Choroid plexus epithelial cell (primary cell): ENCODE measurements at places on chromosomes 3 and 15.

DNA sequence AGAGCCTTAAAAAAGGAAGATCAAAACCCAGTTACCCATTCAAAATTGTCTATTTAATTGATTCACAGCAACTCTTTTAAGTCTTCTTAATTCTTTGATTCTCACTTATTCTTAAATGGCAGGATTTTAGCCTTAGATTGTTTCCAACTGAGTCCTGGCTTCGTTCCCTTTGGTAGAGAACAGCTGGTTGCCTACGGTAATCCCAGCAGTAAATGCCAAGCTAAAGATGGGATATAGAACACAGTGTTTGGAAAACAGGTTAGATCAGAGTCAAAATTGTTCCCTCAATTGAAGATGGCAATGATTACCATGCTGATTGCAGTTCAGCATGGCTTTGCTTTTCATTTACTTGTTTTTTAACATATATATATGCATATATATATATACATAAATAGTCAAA is 300.9 kb downstream of the PYDC2 start:
- peak; percentile 2 for DNase-seq

DNA sequence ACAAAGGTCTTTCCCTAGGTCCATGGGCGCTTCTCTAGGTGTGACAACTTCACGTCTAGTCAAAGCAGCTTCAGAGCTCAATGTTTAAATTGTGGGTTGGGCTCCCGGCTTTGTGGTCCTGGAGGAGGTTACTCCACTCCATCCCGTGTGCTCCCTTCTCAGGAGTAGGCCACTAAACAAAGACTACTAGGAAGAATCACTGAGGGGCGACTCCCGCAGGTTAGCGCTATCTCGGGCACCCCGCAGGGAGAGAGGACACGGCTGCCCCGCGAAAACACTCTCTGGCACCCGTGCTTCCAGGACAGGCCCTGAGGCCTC is 500 bp downstream of the PARP6 start:
- DNase-seq: peak; percentile 31

DNA sequence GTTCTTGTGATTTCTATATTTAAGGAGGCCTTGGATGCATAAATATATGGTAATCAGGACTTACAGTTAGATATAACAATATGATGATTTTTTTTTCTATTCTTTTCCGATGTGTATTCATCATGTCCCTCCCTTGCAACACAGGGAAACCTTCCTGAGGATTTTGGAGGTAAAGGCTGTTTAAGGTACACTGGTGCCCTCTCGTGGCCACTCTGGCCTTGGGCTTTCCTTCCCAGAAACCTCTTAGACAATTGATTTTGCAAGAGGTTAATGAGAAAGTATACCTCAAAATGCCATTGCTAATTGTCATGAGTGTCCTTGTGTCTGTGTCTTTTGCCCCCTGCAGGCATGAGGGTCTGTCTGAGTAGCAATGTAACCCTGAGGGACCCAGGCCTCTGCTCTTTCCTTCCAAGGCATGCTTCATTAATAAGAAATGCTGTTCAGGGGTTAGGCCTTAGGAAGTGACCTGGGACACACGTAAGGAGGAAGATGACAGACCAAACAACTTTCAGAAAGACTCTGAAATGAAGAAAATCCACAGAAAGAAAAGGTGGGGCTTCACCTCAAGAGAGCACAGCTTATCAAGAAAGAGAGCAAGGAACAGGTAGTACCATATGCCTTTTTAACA is 70.3 kb upstream of the PPP2R3A start:
- DNase-seq: peak; percentile 89

- DNase-seq: no peak
Measured at GRCh38 chr3:188756241-188756640, 415.5 kb upstream of the TPRG1 start.

GRCh38 chr3:184585545-184585944 is 24.0 kb downstream of the EPHB3 start:
- DNase-seq: no peak

- DNase-seq: peak; percentile 62
Measured at GRCh38 chr15:25022233-25022632, 67.4 kb downstream of the SNRPN start.

DNA sequence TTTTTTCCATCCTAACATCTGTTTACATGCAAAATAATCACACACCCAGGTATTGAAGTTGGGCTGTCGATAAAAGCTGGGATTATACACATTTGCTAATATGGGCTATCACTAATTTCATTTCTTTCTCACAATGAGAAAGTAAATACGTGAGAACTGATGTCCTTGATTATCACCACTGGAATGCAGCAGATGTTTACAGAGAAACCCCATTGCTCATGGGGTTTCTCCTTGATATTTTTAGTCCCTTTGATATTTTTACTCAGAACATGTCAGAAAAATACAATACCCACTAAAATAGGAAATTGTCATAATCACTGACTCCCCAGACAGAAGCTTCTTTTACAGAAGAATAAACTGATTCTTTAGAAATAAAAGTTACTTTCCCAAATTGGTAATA is 535.1 kb upstream of the CCDC54 start:
- DNase-seq: peak; percentile 69

- DNase-seq: no peak
Measured at GRCh38 chr3:17800232-17800631, 57.8 kb upstream of the TBC1D5 start.

- no peak for DNase-seq
Measured at GRCh38 chr15:37783290-37783689, 151.2 kb upstream of the TMCO5A start.

DNA sequence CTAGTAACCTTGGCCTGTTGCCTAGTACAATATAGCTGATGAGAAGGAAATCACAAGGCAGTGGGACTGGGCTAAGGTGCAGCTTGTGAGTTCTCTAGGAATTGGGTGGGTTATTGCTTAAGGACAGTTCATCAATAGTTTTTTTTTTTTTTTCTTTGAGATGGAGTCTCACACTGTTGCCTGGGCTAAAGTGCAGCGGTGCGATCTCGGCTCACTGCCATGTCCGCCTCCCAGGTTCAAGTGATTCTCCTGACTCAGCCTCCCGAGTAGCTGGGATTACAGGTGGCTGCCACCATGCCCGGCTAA is 11.5 kb downstream of the ACKR2 start:
- no peak for DNase-seq

DNA sequence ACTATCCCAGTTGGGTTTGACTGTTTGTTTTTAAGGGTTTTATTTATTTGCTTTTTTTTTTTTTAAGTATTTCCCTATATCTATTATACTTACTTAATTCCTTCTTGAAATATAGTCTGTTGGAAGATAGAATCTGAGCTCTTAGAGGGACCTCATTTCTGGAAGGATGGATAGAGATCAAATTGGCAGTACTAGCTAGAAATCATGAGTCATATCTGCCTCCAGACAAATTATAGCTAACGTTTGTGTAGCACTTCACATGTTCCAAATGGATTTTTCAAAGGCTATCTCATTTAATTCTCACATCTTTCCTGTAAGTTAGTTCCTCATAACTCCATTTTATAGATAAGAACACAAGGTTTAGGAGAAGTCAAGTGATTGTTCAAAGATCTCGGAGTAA is 384.7 kb downstream of the ZIC1 start:
- peak; percentile 18 for DNase-seq

- peak; percentile 35 for DNase-seq
Measured at GRCh38 chr3:149654188-149654601, 3.6 kb downstream of the WWTR1 start.

DNA sequence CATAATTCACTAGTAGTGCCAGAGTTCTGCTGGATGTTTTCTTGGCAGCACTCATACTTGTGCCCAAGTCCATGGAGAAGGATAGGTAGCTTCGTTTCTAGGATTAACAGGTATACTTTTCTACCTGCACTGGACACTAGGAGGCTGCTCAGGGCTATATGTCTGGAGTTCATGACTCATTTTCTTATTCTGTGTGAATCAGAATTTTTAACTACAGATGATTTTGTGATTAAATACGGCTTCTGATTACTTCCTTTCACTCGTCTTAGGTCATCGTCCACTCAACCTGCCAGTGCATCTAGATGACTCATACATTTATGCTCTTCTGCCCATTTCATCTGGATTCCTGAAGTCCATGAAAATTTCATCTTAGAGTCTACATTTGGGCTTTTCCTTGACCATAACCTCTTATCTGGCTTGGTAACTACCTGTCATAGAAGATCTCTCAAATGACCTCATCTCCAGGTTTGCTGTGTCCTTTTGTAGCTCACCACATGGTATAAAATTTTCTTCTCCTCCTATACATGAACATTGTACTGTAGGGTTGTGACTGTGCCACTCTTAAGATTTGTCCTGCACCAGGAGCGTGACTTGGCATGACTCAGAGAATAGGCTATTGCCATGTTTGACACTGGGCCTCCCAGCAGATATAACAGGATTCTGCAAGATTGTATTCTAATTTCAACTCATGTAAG is 66.7 kb upstream of the GCSAM start:
- peak; percentile 8 for DNase-seq

DNA sequence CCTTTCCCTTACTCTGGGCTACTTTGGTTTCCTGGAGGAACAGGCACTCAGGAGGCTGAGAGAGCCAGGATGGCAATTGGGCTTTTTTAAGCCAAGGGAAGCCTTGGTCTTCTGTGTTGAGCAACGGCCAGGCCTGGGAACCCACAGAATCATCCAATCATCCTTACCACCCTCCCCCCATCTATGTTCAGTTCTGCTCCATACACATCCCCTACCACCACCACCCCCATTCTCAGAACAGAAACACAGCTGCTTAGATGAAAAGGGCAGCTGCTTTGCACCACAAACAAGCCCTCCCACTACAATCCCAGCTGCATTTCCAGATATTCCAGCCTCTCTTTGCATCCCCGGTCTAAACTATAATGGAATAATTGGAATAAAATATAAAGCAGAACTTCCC is 21.0 kb downstream of the SEMA5B start:
- no peak for DNase-seq

- DNase-seq: no peak
Measured at GRCh38 chr3:134694466-134694865, 43.6 kb upstream of the KY start.

DNA sequence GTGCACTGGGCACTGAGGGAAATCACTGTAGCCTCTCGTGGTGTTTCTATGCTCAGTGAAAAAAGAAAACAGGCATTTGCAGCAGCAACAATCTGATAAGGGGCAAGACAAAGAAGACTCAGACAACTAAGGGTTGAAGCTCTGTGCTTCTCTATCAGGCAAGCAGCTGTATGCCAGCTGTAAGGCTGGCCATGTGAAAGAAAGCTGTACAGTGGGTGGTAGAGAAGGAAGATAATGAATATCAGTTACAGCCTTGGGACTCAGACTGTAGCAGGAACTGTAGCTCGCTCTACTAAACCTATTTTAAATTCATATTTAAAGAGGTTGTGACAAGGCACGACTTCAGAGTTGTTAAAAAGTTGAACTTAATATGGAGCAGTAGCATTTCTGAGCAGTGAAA is 76.3 kb downstream of the VGLL3 start:
- DNase-seq: no peak

GRCh38 chr3:167251678-167252077 is 128.4 kb downstream of the ZBBX start:
- no peak for DNase-seq

GRCh38 chr15:40925495-40925862 is 3.7 kb upstream of the DLL4 start:
- DNase-seq: no peak

DNA sequence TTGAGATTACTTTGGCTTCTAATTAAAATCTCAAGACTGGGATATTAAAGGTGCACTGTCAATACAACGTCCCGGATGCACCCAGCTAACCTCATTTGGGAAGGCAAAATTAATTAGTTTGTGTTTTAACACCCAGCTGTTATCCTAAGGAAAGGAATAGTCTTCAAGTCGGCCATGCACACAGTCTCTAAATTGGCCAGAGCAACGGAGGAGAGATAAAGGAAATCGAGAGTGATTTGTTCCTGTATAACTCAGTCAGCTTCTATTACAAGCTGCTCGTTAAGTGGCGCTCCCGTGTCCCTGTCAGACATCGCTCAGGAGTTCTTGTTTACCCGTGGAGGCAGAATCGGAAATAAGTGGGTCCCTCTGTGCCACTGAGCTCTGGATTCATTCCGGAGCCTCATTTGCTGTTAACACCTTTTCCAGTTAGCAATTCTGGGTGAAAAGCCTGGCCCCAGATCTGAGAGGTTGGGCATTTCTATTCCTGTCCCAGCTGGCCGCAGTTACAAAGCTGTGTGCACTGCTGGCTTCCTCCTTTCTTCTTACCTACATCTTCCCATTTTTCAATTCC is 63.9 kb downstream of the ST8SIA2 start:
- no peak for DNase-seq

GRCh38 chr3:16378415-16378814 is 113.4 kb downstream of the OXNAD1 start:
- DNase-seq: no peak

- DNase-seq: peak; percentile 62
Measured at GRCh38 chr15:90665288-90666134, 51.6 kb upstream of the BLM start.

- DNase-seq: no peak
Measured at GRCh38 chr3:156606729-156607128, 51.8 kb upstream of the SSR3 start.

- DNase-seq: no peak
Measured at GRCh38 chr3:78426454-78426853, 1341.3 kb downstream of the ROBO1 start.

DNA sequence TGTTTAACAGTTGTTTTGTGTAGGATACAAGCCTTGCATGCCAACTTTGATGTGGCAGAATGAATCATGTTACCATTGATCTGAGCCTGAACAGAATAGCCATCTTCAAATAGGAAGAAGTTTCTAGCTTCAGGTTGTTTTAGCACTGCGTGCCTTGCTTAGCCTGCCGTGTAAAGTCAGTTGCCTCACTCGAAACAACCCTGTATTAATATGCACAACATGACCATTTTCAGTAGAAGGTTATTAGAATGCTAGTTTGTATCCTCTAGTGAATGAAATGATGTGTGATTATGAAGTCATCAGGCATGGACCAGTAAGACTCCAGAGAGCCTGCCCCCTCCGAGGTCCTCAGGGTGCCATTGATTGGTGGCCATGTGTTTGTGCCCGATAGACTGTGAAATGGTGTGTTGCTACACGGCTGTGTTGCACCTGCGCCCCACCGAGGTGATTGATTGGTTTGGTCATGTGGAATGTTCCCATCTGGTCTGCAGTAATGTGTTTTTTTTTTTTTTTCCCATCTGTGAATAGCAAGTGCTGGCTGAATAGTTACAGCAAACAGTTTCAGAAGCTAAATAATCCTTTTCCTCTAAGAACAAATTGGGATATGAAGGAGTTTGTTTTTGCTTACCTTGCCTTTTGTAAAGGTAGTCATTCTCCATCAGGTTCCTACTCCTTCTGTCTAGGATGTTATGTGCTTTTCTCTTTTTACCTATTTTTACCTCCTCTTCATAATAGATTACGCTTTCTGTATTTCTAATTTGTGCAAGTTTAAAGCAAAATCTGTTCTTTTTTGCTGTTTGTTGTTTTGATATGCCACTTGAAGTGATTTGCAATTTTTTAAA is 214.9 kb downstream of the TCF12 start:
- no peak for DNase-seq
